NCI-H345 (cell line): ENCODE measurements at places on chromosomes 6 and 20.

DNA sequence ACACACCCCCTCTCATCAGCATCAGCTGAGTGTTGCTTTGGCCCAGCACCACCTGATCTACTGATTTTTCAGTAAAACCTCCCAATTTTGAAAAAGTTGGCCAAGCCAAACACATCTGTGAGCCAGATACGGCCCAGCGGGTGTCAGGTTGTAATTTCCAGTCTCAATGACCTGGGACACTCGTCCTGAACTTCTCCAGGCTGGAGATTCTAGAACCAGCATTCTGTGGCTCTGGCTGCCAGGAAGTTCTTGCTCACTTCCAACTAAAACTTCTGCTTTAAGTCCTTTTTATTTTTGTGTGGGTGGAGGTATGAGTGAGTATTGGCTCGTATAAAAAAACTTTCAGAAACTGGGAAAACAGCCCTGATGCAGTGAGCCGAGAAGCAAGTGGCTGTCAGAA, 5.1 kb downstream of the KIAA1755 start:
- no peak for DNase-seq

- DNase-seq, result no peak
Observed at GRCh38 chr20:48187851-48188250, 402.6 kb upstream of the SULF2 start.

DNA sequence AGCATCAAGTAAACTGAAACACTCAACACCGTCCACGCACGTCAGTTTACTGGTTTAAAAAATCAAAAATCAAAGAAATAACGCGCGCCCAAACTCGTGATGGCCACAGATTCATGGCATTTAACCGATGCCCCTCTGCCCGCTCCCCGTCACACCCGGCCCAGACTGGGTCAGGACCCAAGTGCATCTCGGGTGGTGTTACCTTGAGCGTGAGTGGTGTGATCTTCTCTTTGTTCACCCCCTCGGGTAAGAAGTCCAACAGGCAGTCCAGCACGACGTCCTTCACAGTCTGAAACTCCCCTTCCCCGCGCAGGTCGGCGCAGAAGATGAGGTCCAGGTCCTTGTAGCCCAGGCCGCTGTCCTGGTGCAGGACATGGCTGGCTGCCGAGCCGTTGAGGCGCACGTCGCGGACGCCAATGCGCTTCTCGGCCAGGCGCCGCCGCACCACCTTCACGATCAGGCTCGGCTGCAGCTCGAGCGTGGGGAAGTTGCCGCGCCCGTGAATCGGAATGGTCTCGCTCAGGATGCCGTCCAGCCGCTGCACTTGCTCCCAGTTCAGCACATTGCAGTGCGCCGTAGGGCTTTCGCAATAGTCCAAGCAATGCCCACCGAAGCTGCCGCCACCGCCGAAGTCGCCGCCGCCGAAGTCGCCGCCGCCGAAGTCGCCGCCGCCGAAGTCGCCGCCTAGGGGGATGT, 945 bp downstream of the TENT5A start:
- DNase-seq, result peak; percentile 42

- no peak for DNase-seq
Observed at GRCh38 chr20:50504231-50504823, 5.9 kb upstream of the PTPN1 start.

DNA sequence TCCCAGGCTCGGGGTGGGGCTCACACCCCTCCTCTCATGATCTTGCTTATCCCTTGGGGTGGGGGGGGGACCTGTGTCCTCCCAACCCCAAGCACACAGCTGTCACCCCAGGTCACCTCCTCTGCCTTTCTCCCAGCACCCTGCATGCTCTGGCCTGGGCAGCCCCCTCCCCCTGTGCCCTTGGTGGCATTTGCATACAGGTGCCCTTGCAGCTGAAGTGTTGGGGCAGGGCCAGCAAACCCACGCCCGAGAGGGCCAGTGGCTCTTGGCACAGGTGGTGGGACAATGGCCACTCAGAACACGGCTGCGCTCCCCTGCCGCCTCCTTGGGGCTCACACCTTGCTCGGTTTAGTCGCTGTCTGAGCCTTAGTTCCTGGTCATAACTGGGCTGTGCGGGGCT, 11.3 kb upstream of the MYT1 start:
- peak; percentile 93 for DNase-seq

DNA sequence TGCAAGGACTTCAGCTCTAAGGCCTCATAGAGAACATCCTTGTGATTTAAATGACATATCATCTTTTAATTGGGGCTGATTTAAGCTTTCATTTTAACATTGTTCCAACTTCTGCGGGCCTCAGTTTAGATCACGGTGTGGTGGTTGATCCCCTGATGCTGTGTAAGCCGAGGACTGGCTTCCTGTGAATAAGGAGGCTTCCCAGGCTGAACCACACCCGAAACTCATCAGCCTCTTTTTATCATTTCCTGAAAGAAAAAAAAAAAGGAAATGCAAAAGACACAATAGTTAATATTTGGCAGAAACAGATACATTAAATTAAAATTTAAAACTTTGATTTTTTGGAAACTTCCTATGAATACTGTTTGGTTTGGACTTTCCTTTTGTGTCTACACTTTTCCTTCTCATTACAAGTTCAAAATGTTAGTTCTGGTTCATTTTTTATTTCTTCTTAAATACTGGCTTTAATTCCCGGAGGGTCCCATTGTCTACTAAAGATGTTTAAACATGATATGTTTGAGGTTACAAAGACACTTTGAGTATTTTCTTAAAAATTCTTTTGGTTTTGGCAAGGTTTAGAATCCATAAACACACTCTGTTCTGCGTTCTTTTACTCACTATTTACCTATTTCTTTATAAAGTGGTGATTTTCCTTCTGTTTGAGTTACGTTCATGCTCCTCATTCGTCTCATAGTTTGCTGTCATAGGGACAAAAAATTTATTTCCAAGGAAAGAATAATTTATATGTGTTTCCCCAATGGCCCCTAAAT, 230.0 kb upstream of the SULF2 start:
- no peak for DNase-seq

DNA sequence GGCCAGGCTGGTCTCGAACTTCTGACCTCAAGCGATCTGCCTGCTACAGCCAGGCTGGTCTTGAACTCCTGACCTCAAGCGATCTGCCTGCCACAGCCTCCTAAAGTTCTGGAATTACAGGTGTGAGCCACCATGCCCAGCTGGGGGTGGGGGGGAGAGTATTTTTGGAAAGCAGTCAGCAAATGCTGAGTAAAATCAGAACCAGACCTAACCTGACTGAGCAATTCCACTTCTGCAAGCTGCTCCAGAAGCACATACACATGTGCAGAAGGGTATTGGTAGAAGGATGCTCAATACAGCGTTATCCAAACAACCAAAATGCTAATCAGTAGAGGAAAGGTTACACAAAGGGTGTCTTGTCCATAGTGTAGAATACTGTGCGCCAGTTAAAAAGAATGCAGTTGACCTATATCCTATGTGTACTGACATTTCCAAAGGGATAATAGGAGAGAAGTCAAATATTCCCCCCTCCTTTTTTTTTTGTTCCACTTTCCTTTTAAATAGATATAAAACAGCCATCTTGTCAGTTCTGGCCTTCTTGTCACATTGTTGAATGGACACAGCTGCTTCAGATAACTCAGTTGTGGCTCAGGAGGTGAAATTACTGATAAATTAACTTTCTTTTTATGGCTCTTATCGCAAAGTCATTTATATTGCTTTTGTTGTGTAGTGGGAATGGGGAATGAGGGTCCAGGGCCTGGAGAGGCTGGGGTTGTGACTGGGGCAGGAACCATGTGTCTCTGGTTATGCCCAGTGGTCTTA, 74.6 kb downstream of the DTD1 start:
- DNase-seq, result no peak
